ENCODE measurements at places on chromosomes 1 and 21. TPM values are rescaled to one million over a fixed set of nuclear protein-coding genes. Genes with fewer than 3 reads are reported as not detected.
A peak's percentile ranks its signal among the peaks of the same experiment; 100 is the strongest.

DNA sequence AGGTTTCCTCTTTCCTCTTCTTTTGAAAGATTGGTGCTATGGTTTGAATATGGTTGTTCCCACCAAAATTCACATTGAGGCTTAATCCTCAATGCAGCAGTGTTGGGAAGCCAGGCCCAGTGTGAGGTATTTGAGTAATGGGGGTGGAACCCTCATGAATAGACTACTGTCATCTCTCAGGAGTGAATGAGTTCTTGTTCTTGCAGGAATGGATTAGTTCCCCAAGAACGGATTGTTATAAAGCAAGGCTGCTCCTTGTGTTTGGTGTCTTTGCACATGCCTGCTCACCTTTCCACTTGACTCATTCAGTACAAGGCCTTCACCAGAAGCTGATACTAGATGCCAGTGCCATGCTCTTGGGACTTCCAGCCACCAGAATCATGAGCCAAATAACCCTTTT, 223.2 kb downstream of the BACH1 start:
- DNase-seq = no peak

- peak; percentile 76 for DNase-seq
Measured at GRCh38 chr1:205287767-205288559, 33.6 kb downstream of the NUAK2 start.

DNA sequence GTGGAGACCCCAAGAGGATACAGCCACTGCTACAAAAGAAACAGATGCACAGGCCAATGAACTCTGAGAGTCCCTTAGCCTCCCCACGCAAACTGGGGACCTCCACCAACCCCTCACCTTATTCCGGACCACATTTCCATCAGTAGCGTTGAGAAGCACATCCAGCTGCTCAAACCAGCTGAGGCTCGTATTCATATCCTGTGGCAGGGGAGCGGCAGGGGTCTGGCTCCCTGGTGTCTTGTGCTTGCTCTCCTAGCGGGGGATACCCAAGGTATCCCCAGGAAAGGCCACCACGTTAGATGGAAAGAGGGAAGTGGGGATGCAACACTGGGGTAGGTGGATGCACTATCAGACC, 481 bp downstream of the CCDC163 start:
- peak; percentile 33 for DNase-seq

RRP1B gene
- 11.4 TPM for total RNA-seq

EFNA1 gene
- 63.0 TPM for total RNA-seq
